ENCODE measurements at places on chromosomes 5 and 9.
A peak's percentile ranks its signal among the peaks of the same experiment; 100 is the strongest.

- DNase-seq: no peak
Observed at GRCh38 chr9:116475201-116475600, 211.9 kb upstream of the TRIM32 start.

GRCh38 chr5:74502479-74502950 is 138.0 kb downstream of the ENC1 start:
- DNase-seq: no peak

DNA sequence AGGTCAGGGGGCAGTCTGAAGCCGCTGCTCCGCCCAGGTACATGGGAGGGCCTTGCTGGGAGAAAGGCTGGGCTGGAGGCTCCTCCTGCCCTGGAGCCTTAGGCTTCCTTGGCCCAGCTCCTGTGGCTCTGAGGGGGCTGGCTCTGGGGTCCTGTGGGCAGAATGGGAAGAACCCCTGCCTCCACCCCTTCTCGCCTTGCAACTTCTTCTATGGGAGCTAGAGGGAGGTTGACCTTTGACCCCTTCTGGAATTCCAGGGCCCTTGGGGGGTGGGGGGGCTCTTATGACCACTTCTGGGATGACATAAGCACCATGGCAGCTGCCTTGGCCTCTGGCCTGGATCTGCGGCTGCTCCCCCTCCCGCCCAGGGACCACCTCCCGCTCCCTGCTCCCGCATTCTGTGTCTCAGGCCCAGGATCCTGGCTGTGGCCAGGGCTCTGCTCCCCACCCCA is 32.2 kb downstream of the IER5L start:
- DNase-seq: no peak

GRCh38 chr5:30324083-30324482 is 869.4 kb upstream of the CDH6 start:
- no peak for DNase-seq

- peak; percentile 69 for DNase-seq
Observed at GRCh38 chr9:87425202-87425601, 72.5 kb upstream of the DAPK1 start.

All from inflammatory macrophage treated with lipopolysaccharide for 1 hour (primary cell).